ENCODE measurements at places on chromosomes 16 and 17.

DNA sequence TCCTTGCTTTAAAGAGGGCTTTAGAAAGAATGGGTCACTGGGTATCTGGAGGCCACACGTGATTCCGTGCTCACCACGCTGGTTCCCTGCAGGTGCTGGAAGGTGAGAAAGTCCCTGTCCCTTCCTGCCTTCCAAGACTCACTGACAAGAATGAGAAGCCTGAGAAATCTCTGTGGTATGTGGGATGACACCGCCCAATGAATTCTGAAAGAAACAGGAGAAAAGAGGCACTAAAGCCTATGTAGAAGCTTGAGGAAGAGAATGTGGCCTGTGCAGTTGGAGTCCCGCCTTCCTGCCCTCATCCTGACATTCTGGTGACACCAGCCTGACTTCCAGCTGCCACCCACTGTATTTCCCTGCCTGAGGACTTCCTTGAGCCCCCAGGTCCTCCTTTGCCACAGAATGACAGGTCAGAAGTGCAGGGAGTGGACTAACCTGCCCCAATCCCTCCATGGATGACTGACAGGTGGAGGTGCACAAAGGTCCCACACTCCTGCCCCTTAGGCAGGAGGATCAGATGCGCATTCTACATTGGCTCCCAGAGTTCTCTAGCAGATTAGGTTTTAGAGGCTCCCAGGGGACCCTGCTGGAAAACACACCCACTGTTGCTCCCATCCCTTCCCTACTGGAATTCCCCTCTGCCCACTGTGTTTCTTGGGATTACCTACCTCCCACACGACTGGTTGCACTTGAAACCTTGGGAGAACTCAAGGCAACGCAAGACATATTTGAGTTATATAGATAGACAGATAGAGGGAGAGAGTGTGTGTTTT, 38.6 kb upstream of the TENT4B start:
- DNase-seq: no peak

GRCh38 chr16:86292171-86292775, 218.1 kb upstream of the FOXF1 start:
- peak; percentile 60 for DNase-seq

DNA sequence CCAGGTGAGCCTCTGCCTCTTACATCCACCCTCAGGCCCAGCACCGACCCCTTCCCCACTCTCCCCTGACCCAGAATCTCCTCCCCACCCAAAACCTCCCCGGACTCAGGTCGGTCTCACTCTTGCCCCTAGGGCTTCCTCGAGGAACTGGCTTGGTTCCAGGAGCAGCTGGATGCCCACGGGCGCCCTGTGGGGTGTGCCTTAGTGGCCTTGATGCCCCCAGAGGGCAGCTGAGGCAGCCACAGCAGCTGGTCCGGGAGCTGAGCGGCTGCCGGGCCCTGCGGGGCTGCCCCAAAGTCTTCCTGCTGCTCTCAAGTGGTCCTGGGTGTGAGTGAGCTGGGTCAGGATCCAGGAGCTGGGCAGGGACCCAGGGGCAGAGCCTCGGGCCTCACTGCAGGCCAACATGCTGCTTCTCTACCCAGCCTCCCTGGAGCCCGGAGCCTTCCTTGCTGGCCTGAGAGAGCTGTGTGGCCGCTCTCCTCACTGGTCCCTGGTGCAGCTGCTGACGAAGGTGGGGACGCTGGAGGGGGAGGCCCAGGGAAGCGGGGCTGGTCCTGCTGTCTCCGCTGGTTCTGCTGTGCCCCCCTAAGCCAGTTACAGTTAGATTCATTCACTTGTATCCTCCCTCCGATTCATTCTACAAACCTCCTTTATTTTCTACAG, 9.6 kb downstream of the ZNF213 start:
- DNase-seq: no peak

DNA sequence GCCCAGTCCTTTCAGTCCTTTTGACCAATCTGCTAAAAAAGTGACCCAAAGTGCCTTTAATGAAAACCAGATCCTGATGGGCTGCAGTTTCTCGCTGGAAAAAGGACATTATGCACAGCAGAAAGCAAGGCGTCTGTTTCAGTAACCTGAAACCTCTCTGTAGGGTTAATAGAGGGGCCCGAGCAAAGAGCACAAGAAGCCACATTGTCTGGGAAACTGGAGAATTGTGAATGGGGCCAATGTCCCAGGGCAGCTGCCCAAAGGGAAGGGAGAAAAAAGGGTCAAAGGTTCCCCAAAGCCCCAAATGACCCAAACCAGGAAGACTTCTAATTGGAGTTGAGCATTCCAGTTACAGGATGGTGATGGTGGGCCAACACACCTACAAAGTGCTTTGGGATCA, 3.0 kb downstream of the OTOA start:
- no peak for DNase-seq

DNA sequence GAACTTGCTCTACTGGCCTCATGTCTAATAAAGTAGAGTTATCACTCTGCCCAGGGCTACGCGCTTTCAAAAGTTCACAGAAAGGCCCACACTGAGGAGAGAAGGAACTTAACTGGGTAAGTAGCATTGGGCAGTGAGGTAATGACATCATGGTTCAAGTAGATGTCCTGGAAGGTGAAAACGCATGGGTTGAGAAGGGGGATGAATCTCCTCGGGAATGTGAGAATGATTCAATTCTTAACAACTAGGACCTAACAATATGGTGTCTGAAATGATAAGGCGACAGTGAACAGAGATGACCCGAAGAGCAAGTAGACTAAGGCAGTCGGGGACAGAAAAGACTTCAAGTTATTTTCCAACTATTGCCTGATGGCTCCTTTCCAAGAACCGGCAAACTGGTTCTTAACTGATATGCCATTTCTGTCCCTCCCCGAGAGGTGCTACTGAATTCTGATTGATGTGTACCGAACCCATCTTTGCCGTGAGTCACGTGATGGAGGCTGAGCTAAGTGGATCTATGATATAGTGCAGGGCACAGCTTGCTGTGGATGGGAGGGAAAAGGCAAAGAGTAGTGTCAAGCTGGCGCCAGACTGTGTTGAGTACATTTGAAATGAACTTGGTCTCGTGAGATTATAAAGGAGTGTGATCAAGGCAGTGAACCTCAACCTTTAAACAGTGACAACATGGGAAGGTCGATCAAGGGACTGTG, 44.1 kb downstream of the MARCHF10 start:
- no peak for DNase-seq

Data from WERI-Rb-1 (cell line).